ENCODE measurements at places on chromosomes 5 and 9.
A peak's percentile ranks its signal among the peaks of the same experiment; 100 is the strongest.

DNA sequence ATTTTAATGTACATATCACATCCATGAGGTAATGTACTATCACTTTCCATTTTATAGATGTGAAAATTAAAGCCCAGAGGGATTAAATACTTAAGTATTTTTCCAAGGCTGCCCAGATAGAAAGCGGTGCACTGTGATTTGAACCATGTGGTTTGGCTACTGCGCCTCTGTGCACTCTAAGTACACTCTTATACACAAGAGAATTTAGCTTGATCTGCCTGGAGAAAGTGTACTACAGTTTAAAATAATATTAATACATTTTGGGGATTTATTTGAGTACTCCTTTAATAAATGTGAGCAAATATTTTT, 360.4 kb upstream of the ACTBL2 start:
- DNase-seq: no peak

DNA sequence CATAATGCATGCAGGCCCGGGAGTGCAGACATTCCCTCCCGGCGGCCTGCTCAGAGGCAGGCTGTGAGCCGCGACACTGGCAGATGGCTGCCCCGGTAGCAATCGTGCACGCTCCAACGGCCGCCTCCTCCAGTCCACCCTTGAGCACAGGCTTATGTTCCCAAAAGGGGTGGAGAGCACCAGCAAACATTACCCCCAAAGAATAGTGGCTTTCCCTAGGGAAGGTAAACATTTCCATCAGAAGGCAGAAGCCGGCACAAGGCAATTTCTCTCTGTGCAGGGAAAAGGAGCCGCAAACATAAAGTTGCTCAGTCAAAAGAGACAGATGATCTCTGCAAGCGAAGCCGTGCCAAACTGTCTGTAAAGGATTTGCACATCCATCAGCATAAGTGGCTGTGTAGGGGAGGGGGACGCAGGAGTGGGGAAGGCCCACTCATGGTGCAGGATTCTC, 92.5 kb downstream of the SIL1 start:
- peak; percentile 84 for DNase-seq

- no peak for DNase-seq
These were observed 17.4 kb downstream of the CDC42SE2 start for GRCh38 chr5:131281133-131281867.

- DNase-seq: no peak
These were observed 549.0 kb upstream of the NUDT12 start for GRCh38 chr5:104111632-104112031.

GRCh38 chr9:136342181-136343120, 15.1 kb downstream of the GPSM1 start:
- DNase-seq: no peak

DNA sequence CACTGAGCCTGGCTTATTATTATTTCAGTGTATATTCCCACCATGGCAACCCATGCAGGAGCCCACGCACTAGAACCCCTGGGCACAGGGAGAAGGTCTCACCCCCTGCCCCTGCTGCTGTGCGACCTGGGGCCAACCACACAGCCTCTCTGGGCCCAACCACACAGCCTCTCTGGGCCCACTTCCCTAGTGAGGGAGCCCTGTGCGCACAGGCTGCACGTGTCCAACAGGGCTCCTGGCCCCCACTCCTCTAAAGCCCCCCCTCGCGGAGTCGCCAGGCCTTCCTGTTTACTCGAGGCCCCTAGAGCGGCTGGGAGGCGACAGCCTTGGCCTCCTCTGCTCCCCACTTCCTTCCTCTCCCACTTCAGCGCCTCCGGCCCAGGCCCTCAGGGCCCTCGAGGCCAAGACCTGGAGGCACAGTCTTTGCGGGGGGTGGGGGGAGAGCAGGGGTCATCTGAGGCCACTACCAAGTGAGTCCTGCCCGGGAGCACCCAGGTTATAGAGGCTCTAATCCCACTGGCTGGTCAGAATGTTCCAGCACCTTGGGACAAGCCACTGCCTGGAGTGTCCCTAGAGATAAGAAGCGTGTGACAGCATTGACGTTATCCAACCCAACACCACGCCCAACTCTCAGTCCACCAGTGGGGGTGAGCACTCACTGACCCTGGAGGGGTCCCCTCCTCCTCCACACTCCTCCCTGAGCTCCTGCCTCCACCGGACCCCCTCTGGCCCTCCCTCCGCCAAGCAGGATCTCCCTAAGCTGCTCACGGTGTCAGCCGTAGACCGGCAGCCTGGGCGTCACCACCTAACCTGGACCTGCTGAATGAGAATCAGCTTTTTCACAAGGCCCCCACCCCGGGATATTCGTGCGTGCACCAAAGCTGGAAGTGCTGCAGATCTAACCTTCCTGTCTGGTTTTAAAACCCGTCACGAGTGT, 7.9 kb upstream of the ENG start:
- DNase-seq: no peak

DNA sequence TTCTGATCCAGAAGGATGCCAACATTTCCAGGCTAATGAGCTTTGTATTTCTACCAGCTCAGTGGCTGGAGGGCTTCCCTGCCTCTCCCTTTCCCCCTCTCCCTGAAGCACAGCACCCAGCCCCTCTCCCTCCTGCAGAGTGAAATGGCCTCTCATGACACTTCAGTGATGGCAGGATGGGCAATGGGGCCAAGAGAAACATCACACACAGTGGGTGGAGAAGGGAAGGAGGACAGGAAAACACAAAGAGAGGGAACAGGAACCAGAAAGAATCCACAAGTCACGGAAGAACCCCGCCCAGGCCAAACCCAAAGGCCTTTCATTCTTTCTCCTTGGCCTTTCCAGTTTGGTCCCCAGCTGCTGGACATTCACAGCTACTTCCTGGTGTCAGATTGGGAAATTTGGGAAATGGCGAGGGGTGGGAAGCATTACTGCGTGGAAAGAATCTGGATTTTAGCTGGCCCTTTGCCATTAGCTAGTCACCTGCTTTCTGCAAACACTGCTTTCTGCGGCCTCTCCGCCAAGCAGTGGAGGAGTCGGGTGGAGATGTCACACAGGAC, 82.6 kb downstream of the GLDC start:
- no peak for DNase-seq

DNA sequence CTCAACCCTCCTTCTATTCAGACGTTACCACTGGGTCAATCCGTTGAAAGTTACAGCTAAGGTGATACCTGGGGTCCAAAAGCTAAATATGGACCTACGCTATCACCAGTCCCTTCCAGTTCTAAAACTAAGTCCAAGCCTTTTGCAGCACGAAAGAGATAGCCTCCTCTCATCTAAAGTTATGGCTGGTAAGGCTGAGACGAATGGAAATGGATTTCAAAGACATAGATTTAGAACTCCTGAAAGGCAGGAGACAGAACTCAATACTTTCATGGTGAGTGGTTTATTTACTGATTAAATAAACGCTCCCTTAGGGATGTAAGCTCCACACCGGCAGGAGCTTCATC, 751 bp upstream of the RIC1 start:
- DNase-seq: no peak

- DNase-seq: peak; percentile 50
These were observed 52.9 kb downstream of the C9orf50 start for GRCh38 chr9:129567842-129568559.

- DNase-seq: no peak
These were observed 210.3 kb downstream of the ACTL7B start for GRCh38 chr9:108645520-108645919.

DNA sequence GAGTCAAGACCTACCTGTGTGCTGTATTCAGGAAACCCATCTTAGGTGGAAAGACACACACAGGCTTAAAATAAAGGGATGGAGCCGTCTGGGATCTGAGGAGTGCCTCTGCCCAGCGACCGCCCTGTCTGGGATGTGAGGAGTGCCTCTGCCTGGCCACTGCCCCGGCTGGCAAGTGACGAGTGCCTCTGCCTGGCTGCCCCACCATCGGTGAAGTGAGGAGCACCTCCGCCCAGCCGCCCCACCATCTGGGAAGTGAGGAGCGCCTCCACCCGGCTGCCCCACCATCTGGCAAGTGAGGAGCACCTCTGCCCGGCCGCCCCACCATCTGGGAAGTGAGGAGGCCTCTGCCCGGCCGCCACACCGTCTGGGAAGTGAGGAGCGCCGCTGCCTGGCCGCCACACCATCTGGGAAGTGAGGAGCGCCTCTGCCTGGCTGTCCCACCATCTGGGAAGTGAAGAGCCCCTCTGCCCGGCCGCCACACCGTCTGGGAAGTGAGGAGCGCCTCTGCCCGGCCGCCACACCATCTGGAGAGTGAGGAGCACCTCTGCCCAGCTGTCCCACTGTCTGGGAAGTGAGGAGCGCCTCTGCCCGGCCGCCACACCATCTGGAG, 33.7 kb downstream of the SAXO1 start:
- DNase-seq: no peak

DNA sequence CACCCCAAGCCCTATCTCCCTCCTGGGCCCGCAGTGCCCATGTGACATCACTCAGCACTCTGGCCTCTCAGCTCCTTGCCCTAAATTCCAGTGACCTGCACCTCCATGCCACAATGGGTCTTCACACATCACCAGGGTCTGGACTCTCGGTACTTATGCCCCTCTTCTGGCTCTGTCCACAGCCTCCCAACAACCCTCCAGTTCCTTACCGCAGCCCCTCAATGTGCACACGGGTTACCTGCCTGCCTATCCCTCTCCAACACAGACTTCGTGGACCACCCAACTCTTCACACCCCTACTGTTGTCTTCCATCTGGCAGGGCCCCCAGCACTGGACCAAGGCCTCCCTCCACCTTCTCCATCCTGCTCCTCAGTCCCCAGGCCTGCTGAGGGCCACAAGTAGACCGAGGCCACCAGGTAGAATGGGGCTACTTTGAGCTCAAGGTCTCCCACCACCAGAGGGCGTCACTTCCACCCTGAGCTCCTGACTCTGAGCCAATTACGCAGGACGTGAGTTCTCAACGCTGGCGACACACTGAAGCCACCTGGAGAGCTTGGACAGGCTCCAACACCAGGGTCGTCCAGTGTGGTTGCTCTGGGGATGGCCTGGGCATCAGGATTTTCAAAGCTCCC, 172.1 kb downstream of the GABBR2 start:
- no peak for DNase-seq

DNA sequence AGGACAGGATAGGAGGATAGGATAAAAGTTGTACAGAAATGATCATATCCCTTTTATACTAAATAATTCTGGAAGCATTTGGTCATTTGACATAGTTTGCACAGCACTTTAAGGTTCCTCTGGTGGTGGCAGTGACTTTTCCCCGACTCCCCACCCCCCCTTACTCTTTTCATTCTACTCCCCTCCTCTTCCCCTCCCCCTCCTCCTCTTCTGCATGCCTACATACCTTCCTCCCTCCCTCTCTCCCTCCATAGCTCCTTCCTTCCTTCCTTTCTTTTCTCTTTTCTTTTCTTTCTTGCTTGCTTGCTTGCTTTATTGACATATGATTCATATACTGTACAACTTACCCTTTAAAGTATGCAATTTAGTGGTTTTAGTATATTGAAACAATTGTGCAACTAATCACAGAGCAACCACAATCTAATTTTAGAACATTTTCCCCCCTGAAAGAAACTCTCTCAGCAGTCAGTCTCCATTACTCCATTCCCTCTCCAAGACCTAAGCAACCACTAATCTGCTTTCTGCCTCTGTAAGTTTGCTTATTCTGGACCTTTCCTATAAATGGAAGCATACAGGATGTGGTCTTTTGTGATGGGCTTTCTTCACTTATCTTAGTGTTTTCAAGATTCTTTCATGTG, 159.0 kb downstream of the HACD4 start:
- DNase-seq: no peak

GRCh38 chr9:91289244-91289643, 72.5 kb downstream of the AUH start:
- no peak for DNase-seq

DNA sequence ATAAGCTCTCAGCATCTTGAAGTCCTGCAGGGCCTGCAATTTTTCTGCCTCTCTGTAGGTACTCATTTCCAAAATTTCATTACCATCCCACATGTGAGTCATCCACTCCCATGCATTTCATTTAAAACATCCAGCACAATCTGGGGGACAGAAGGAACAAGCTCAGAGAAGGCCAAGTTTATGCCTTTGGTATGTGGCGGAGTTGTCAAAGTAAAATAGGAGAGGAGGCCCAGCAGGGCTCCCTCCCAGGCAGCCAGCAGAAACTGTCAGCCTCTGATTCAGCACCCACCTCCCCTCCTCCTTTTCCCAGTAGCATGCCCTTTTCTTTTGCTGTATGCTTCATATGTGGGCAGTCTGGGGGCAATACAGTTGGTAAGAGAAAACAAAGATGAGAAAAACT, 126.4 kb upstream of the ZNF366 start:
- no peak for DNase-seq

GRCh38 chr5:22044229-22044628, 808.9 kb downstream of the CDH12 start:
- DNase-seq: no peak

Measured in NCI-H1694 (cell line).